ENCODE measurements at places on chromosomes 1 and 21. TPM values are rescaled to one million over a fixed set of nuclear protein-coding genes. Genes with fewer than 3 reads are reported as not detected.

DNA sequence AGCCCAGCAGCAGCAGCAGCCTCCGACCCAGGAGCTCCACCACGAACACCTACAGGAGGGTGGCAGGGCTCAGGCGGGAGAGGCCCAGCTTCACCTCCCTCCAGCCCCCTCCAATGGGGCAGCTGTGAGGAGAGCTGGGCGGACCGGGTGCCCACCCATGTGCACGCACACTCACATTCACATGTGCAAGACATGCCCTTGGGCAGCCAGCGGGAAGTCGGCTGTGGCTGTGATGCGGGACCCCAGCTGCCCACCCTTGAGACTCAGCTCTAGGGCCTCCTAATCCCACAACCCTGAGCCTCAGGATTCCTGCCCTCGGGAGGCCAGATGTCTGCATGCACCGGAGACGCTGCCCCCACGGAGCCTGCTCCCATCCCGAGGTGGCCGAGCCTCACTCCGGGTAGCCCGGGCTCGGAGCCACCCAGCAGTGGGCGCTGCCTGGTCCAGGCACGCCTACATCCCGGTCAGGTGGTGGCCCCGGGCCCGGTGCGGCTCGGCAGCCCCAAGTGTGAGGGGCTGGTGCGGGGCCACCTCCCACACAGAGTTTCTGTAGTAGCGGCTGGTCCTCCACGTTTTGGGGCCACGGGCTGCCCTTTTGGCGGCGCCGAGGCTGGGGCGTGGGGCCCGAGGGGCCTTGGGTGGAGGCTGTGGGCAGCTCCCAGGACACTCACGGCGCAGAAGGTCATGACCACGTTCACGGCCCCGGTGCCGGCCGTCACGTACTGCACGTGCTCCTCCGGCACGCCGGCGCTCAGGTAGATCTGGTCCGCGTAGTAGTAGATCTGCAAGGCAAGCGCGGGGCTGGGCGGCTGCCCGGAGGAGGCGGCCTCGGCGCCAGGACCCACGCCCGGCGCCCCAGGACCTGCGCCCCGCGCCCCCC, 12.9 kb upstream of the SLC2A7 start:
- DNase-seq, result no peak

DNA sequence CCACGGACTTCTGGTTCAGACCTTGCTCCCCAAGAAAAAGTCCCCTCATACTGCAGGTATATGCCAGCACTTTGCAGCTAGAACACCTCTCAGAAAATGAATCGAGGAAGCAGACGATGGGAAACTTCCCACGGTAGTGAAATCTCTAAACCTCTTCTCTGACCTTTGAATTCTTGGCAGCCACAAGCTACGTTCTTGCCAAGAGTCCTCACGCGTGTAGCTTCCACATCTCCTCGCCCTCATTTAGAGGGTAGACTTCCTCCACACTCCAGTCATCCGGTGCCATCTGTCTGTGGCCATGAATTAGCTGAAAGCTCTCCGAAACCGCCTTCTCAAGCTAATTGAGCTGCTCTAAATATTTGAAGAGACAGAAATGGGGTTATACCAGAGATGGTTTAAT, 127.8 kb downstream of the RGS7 start:
- DNase-seq, result peak; percentile 6

- DNase-seq, result peak; percentile 11
Observed at GRCh38 chr1:66723985-66724384, 28.3 kb upstream of the DYNLT5 start.

- peak; percentile 54 for DNase-seq
Observed at GRCh38 chr1:56448529-56449300, 130.6 kb downstream of the PLPP3 start.

- DNase-seq, result no peak
Observed at GRCh38 chr1:19643121-19643520, 990 bp upstream of the NBL1 start.

GRCh38 chr1:201450721-201451291, 18.2 kb downstream of the PHLDA3 start:
- no peak for DNase-seq

DNA sequence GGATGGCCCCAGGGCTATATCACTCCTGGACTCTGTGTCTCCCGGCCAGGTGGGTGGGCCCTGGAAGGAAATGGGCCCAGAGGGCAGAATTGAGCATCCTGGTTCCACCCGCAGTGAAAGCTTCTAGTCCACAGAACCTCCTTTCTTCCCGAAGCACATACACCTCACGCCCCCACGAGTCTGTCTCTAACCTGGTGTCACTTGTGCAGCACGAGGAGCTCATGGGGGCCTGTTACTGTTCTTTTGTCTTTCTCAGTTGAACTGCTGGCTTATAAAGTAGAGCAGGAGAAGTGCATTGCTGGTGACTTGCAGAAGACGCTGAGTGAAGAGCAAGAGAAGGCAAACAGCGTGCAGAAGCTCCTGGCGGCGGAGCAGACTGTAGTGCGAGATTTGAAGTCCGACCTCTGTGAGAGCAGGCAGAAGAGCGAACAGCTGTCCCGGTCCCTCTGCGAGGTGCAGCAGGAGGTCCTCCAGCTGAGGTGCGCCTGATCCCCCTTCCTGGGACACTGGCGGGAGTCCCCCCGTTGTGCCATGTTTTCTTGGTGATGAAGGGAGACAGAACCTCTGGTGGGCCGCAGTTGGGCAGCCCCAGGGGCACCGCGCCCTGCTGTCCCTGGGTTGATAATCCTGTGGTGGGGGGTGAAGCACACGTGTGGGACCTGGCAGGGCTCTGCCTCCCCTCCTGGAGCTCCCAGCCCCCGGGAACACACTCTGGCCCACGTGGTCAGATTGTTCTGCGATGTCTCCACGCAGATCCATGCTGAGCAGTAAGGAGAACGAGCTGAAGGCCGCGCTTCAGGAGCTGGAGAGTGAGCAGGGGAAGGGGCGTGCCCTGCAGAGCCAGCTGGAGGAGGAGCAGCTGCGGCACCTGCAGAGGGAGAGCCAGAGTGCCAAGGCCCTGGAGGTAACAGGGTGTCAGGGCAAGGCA, 28.7 kb upstream of the DIP2A start:
- DNase-seq, result no peak

DNA sequence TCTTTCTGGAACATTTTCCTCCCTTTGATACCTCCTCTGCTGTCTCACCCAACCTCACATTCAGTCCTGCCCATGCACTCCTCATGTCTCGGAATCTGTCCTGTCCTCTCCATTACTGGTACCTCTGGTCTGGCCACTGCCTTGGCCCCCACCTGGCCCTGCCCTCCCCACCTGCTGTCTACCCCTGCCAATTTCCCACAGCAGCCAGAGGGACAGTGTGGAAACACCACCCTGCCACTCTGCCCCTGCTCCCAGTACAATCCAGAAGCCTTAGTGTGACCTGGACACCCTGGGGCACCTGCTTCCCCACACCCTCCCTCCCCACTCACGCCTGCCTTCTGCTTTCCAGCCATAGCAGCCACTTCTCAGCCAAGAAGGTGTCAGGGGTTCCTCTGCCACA, 534.4 kb downstream of the MATN1 start:
- no peak for DNase-seq

DNA sequence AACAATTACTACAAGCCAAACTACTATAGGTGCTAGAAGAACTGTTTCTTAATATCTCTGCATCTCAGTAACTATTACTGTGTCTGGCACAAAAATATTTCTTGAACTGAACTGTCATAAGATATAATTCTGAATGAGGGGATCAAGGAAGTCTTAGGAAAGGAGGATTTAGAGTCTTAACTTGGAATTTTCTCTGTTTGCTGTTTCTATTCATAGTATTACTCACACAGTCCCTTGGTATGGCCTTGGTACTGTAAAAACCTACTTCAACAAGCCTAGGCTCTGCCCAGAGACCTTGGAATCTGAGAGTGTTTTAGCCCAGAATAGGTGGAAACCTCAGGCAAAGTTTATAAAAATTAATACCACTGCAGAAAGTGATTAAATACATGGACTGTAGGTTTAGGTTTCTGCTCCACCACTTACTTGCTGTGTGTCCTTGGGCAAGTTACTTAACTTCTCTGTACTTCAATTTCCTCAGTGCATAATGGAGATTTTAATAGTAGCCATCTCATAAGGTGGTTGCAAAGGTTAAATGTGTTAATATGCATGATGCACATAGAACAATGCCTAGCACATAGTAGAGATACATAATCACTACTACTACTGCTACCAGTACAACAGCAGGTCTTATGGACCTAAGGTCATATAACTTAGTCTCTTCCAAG, 87.4 kb upstream of the NFIA start:
- DNase-seq, result no peak

- DNase-seq, result peak; percentile 44
Observed at GRCh38 chr1:116508085-116508983, 62.5 kb downstream of the CD58 start.

DNA sequence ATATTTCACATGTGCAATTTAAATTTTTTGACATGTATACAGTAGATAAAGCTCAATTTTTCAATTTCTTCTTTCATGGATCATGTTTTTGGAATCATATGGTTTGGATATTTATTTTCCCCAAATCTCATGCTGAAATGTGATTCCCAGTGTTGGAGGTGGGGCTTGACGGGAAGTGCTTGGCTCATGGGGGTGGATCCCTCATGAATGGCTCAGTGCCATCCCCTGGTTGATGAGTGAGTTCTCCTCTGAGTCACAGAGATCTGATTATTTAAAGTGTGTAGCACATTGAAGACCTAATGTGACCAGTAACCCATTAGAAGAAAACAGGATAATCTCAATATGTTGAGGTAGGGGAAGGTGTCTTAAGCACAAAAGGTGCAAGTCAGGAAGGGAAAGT, 9.1 kb upstream of the IFI16 start:
- DNase-seq, result peak; percentile 90

DNA sequence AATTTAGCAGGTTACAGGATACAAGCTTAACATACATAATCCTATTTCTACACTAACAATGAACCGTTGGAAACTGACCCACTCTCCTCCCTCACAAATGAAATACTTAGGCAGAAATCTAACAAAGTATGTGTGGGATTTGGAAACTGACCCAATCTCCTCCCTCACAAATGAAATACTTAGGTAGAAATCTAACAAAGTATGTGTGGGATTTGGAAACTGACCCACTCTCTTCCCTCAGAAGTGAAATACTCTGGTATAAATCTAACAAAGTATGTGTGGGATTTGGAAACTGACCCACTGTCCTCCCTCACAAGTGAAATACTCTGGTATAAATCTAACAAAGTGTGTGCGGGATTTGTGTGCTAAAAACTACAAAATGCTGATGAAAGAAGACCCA, 60.3 kb downstream of the TRAF5 start:
- DNase-seq, result no peak

DNA sequence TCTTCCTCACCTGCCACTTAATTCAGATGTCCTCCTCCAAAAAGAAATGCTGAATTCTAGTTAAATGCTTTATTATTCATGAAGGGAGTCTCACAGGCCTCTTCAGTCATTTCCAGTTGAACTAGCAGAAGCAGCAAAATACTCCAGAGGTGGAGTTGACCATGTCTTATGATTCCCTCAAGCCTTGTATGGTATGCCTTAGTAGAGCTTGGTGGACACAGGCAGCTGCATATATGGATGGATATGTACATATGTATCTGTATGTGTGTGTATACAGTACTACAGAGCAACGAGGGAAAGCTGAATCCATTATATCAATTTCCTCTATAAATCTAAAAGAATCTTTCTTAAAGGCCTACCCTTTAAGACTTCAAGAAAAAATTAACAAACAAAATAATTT, 83.6 kb upstream of the HP1BP3 start:
- no peak for DNase-seq

- DNase-seq, result no peak
Observed at GRCh38 chr1:31748365-31748764, 15.8 kb downstream of the ADGRB2 start.

DNA sequence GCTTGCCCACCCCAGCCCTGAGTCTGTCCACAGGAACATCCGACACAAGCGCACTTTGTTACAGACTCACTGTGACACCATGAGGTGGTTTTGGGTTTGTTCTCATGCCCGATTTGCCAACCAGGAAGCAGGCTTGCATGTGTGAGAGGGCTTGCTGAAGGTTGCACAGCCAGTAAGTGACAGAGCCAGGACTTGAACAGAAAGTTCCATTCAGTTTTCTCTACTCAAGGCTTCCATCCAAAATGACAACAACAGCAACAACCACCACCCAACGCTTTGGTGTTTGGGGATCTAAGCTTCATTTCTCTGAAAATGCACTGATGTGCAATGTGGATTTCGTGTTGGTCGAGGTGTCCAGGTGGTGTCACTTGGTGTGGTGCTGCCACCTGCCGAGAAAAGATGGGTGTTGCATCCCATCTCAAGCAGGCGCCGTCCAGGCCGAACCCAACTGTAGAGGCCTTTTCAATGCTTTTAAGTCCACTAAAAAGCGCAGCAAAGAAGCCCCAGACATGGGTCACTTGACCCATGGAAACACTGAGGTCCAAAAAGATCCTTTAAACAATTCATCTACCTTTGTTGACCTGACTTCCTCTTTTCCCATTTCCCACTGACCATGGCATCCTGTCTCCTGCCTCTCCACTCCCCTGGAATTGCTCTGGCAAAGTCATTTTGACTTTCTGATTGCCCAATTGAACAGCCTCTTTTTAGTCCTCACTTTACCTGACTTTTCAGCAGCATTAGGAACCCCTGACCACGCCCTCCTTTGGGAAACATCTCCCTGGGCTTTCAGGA, 12.2 kb downstream of the CITED4 start:
- peak; percentile 22 for DNase-seq

- no peak for DNase-seq
Observed at GRCh38 chr1:33864460-33865389, 846 bp downstream of the HMGB4 start.

GRCh38 chr21:44681861-44682579, at the start of gene KRTAP12-1:
KRTAP12-1 (minus strand) TSS chr21:44682163; CDS start chr21:44682123, 40 bp downstream.
- no peak for DNase-seq

DNA sequence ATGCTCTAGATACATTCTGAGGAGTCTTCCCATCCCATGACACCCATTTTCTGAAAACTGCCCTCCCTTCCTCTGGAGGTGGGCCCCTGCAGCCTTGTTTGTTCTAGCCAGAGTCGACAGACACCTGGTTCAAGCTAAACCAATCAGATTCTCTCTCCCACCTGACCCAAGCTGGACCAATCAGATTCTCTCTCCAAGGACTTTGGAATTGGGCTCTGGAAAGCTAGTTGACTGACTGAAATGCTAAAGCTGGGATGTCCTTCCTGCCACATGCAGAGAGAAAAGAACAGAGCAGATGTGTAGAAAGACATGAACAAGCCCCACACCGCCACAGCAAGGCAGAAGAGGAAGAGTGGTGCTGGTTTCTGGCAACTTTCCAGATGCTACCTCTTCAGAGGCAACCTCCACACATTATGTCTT, 24.6 kb downstream of the ASAP3 start:
- no peak for DNase-seq

GRCh38 chr1:183346276-183346732, 71.9 kb downstream of the NMNAT2 start:
- no peak for DNase-seq

Gene ACTL8
- not detected for total RNA-seq

Gene ESRRG
- not detected for total RNA-seq

Gene SRGAP2
- total RNA-seq, result 67.3 TPM

Gene FAM72C
- 0.38 TPM for total RNA-seq

Gene TMCO4
- 9.6 TPM for total RNA-seq

Gene NTNG1
- 0.13 TPM for total RNA-seq

Gene GUCA2A
- not detected for total RNA-seq

Gene RASSF5
- 0.13 TPM for total RNA-seq

Gene HSPB7
- not detected for total RNA-seq

Gene CHI3L1
- under 0.01 TPM for total RNA-seq

Gene SETDB1
- total RNA-seq, result 32.9 TPM

Data from dermis microvascular lymphatic vessel endothelial cell (primary cell).